ENCODE measurements at places on chromosomes 2 and 18.
A peak's percentile ranks its signal among the peaks of the same experiment; 100 is the strongest.

DNA sequence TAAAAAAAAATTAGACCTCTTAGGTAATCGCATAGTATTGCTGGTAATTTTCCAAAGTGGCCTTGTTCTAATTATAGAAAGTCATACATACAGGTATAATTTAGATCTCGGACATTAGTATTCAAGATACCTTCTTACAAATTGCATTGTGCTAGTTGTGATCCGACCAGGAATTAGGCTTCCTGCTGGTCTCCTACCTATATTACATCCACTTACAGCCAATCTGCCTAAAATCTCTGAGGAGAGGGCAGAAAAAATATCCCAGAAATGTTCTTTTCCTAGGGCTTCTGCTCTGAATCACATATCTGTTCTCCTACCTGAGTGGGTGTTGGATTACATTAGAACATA is 314.7 kb upstream of the GULP1 start:
- DNase-seq: no peak

DNA sequence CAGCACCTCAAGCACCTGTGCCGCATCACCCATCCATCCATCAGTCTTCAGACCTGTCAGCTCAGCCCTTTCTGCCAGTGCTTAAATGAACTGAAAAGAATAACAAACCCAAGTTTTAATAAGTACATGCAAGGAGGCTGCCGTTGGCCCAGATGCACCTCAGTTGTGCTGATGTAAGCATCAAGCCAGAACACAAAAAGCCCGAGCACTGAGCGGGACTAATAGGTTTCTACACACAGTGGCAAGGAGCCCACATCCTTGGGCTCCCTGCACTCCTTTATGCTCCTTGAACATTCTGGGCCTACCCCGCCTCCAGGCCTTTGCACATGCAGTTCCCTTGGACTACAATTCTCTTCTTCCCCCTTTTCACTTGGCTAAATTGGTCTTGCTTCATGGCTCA is 165.6 kb downstream of the ALK start:
- no peak for DNase-seq

- DNase-seq: no peak
Observed at GRCh38 chr2:180607514-180608049, 372.8 kb upstream of the UBE2E3 start.

GRCh38 chr18:69755041-69755440 is 192.6 kb downstream of the CD226 start:
- no peak for DNase-seq

- DNase-seq: no peak
Observed at GRCh38 chr2:182715121-182715891, 751 bp upstream of the DNAJC10 start.

- DNase-seq: no peak
Observed at GRCh38 chr2:1438972-1439371, 25.7 kb downstream of the TPO start.

DNA sequence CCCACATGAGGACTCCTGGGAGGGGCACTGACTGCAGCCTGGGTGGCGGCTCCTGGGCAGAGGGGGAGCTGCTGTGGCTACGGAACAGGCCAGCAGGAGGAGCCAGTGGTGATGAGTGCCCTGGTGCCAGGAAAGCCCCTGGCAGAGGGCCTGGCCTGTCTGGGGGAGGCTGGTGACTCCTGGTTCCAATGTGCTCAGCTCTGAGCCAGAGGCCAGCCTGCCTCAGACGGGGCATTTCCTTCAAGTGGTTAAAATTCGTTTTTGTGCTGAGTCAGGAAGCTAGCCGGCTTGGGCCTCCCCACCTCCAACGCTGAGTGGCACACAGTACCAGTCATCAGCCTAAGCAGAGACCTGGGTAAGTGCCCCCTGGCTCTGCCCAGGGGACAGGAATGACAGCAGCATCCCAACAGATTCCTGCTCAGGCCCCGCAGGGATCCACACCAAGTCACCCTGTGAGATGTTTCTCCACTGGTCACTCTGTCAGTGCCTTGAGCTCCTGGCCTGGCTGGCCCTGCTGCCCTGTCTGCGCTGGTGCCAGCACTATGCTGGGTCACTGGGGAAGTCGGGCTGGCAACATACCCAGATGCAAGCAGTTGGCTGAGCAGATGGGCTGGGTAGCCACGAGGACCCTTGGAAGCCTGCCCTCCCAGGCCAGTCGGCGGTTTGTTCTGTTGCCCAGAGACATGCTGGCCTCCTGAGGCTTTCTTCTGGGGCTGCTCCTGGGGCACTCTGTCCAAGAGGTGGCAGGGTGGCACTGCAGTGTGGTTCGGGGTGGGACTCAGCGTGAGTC is 7.1 kb upstream of the KLF11 start:
- peak; percentile 53 for DNase-seq

DNA sequence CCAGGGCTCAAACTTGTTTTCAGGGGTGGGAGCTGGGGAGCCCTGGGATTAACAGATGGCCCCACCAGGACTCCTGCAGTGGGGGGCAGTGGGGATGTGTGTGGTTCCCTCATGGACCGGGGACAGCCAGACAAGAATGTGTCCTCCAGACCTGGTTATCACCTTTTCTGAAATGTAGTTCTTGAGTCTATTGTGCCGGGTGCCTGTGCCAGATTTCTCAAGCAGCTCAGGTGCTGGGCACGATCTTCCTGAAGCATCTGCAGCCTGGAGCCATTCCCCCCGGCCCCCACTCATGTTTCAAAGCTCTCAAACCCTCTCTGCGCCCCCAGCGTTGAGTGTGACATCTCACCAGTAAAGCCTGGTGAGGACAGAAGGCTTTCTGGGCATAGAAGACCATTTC is 48.4 kb upstream of the HAAO start:
- DNase-seq: no peak

DNA sequence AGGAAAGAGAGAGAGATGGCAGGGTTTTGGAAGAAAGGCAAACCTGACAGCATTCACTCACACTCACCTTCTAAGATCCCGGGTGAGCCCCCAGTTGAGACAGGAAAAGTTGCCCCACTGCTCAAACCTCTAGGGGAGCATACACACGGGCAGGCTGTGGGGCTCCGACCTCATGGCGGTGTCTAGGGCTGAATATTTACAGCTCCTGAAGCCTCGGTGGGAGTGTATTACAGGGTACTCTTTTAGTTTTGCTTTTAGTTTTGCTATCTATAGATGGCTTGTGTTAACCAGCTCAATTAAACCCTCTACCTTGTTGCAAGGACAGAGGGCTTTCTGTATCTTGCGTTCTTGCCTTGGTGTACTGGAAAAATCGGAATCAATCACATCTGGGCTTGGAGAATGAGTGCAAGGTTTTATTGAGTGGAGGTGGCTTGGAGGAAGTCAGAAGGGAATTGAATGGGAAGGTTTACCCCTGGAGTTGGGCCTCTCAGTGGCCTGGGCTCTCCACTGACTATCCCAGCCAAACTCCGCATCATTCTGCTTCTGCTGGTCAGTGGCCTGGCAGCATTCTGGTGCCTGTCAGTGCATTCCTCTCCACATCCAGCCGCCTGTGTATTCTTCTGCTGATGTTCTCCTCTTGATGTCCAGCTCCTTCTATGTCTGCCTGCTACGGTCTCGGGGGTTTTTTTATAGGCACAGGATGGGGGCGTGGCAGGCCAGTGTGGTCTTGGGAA is 10.1 kb upstream of the IFIH1 start:
- DNase-seq: no peak

DNA sequence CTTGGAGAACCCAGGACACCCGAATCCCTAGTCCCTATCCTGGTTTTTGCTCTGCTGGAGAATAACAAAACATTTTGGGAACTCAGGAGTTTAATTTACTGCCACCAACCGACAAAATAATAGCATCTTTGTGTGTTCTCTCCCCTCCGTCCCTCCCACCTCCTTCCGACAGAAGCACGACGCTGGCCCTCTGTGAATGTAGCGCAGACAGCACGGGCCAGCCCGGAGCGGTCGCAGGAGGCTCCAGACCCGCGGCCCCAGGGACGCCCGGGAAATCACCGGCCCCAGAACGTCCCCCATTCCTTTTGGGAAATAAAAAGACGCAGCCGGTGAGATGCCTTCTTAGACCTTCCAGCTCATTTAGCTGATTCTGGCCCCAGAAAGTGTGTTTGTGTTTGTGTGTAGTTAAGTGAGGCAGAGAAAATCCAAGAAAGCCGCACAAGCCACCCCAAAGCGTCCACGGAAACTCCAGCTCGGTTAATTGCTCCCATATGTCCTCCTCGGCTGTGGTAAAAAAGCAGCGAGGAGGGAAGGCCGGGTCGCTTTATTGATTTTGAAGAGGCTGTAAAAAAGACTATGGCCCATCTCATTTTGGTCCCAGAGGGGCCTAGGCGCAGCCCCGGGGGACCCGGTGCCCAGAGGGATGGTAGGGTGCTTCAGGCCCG is 577 bp upstream of the TANC1 start:
- no peak for DNase-seq

DNA sequence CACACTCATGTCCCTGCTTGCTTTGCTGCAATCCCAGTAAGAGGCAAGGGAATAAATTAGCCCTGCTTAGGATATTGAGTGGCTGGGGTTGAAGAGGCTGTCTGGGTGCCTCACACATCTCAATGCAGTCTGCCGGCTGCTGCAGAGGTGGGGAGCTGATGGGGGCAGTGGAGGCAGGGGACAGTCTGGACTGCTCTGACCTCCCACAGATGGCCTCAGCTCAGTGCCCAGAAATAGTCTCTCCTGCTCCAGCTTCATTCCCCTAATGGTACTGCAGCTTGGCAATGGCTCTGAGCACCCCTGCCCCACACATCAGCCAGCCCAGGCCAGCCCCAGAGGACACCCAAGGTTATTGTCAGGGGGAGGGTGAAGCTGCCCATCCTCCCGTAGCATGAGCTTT is 21.5 kb upstream of the TNS1 start:
- no peak for DNase-seq

DNA sequence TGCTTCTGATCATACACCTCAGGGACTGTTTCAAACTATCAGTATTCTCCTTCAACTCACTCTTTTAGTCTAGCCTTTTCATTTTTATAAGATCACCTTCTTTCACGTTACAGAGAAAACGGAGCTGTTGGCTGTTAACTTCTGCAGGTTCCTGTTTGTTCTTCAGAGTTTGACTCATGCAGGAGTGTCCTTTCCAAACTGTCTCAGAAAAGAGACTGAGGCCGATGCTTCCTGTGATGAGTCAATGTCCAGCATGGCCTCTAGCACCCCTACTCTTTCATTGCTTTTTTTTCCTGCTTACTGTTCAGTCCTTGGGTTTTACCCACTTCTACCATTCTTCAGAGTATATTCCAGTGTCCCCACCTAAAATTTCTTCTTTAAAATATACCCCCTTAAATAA is 240.8 kb upstream of the RGPD4 start:
- no peak for DNase-seq

All from activated CD8-positive, alpha-beta memory T cell treated with anti-CD3 and anti-CD28 coated beads, Interleukin-2, amount 50 U/mL, for 4 hours (primary cell).